Heart right ventricle (tissue), 16 donors: ENCODE measurements at places on chromosomes 1 and 21. TPM values are rescaled to one million over a fixed set of nuclear protein-coding genes. Genes with fewer than 3 reads are reported as not detected.

- DNase-seq, result no peak
- H3K4me1 ChIP-seq, result peaks cover 10% of the 10 kb centered on the region
- H3K4me3 ChIP-seq, result no peak overlapping the region
- H3K36me3 ChIP-seq, result no peaks in the 10 kb centered on the region
- no peaks in the 10 kb centered on the region for H3K27me3 ChIP-seq
Measured at GRCh38 chr1:227227761-227228160, 90.5 kb downstream of the CDC42BPA start.

DNA sequence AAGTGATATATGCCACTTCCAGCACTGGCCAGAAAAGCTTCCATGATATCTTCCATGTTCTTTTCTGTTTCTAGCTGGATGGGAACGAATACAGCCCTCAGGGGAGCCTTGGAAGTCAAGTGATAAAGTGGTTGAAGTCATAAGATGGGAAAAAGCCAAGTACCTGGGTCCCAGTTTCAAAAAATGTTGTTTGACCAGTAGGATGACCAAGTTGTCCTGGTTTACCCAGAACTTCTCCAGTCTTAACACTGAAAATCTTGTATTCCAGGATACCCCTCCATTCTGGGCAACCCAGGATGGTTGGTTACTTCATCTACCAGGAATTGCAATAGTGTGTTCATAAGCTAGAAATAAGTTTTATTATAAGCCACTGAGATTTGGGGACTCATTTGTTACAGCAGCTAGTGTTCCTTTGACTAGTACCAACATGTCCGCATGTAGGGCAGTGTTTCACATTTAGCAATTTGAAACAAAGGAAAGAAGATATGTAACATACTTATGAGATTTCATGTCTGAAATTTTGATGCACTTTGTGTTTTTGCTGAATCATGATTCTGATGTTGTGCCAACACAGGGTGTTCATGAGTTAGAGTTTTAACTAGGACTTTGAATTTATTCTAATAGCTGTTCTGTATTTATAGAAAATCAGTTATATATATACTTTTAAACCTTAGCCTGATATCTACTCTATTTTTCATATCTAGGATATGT, 139.9 kb downstream of the TPR start:
- no peak for DNase-seq
- H3K36me3 ChIP-seq, result no peaks in the 10 kb centered on the region
- no peak overlapping the region for H3K4me3 ChIP-seq
- no peaks in the 10 kb centered on the region for H3K4me1 ChIP-seq

DNA sequence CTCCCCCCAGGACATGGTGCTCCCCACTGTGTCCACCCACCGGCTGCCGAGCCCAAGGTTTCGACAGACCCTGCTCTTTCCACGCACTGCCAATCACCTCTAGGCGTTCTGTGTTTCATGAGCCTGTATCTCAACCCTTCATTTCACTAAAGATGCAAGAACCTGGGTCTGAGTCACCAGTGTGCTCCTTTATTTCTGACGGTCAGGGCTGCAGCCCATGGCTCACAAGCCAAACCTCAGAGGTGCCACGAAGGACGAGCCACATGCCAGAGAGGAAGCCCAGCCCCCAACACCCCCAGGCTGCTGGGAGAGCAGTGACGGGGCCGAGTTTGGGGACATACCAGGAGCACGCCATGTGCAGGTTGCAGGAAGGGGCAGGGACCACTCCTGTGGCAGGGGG, 79.2 kb upstream of the ARHGEF16 start:
- H3K4me3 ChIP-seq, result no peak overlapping the region
- H3K27ac ChIP-seq, result no peak overlapping the region
- H3K36me3 ChIP-seq, result no peaks in the 10 kb centered on the region
- peaks cover 12% of the 10 kb centered on the region for H3K4me1 ChIP-seq
- DNase-seq, result no peak

The GUCA2B gene
- total RNA-seq, result not detected

The LCE1E gene
- total RNA-seq, result not detected

GRCh38 chr1:54335011-54335754, 71.0 kb downstream of the SSBP3 start:
- no peak for DNase-seq
- peaks cover 79% of the 10 kb centered on the region for H3K4me1 ChIP-seq
- no peaks in the 10 kb centered on the region for H3K36me3 ChIP-seq
- peak overlapping the region; percentile 87 for H3K27ac ChIP-seq
- H3K4me3 ChIP-seq, result peak overlapping the region; percentile 36
- no peaks in the 10 kb centered on the region for H3K27me3 ChIP-seq

The CACNA1S gene
- total RNA-seq, result 0.09 TPM

GRCh38 chr1:152026895-152027294, 9.9 kb downstream of the S100A11 start:
- no peak for DNase-seq
- peaks cover 23% of the 10 kb centered on the region for H3K4me1 ChIP-seq
- H3K36me3 ChIP-seq, result no peaks in the 10 kb centered on the region

DNA sequence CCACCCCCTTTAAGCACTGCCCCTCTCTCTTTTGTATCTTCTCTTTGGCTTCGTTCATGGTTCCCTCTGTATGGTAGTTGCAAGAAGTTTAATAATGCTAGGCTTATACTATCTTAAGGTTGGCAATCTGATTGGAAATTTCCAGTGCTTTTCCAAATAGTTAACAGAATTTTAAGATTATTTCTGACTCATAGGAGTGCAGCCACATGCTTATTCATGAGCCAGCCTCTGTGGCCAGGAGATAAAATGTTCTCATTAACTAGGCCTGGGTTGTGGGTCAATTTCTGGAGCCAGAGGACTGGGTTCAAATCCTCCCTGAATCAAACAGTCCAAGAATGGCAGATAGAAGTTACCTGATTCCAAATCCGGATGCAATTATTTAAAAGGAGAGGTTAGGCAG, 103.1 kb downstream of the ATP6V1G3 start:
- no peaks in the 10 kb centered on the region for H3K36me3 ChIP-seq
- no peak overlapping the region for H3K4me3 ChIP-seq
- DNase-seq, result no peak
- no peaks in the 10 kb centered on the region for H3K4me1 ChIP-seq
- no peaks in the 10 kb centered on the region for H3K27me3 ChIP-seq
- no peak overlapping the region for H3K27ac ChIP-seq

The DMRTA2 gene
- total RNA-seq, result not detected

GRCh38 chr1:226095286-226095685, 32.8 kb downstream of the H3-3A start:
- no peaks in the 10 kb centered on the region for H3K36me3 ChIP-seq
- no peaks in the 10 kb centered on the region for H3K4me1 ChIP-seq
- no peak for DNase-seq
- H3K27me3 ChIP-seq, result no peaks in the 10 kb centered on the region
- no peak overlapping the region for H3K27ac ChIP-seq

The ELF3 gene
- 1.5 TPM for total RNA-seq

The C2CD4D gene
- not detected for total RNA-seq

The TAS1R3 gene
- total RNA-seq, result 0.34 TPM

The CYP4Z1 gene
- 0.26 TPM for total RNA-seq

DNA sequence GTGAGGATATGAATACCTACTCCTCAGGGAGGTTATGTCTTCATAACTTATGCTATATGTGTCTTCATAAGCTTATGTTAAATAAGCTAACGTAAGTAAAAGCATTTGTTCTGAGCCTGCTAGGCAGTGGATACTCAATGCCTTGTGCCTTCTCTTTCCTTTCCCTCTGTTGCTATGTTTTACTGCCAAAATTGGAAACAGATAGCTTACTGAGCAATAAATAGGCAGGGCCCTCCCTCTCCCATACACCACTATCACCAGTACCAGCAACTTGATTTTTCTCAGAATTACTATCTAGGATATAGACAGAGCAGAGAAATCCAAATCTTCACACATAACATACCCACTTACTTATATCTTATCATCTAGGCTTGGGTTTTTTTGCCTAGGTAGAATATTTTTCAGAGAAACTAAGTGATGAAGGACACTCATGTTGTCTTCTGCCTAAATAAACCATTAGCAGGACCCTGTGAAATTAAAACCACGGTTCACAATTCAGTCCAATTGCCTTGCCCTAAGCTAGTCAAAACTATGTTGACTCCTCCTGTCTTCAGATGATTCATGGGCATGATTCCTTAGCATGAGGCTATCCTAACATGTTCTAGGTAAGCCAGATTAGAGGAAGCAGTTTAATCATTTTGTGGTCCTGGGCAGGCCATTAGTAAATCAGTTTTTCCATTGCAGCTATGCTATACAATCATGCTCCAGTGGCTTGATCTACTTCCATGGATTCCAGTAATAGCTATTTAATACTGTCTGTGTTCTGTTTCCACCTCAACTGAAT, 15.9 kb upstream of the LRRC8C start:
- no peaks in the 10 kb centered on the region for H3K27me3 ChIP-seq
- H3K27ac ChIP-seq, result peak overlapping the region; percentile 82
- DNase-seq, result no peak

The ASCL5 gene
- not detected for total RNA-seq

GRCh38 chr1:3146458-3146857, 77.5 kb downstream of the PRDM16 start:
- H3K36me3 ChIP-seq, result no peaks in the 10 kb centered on the region
- H3K4me3 ChIP-seq, result no peak overlapping the region
- H3K4me1 ChIP-seq, result peaks cover 9% of the 10 kb centered on the region
- DNase-seq, result no peak

- no peak for DNase-seq
- H3K27ac ChIP-seq, result peak overlapping the region; percentile 98
- H3K4me3 ChIP-seq, result peak overlapping the region; percentile 86
- H3K4me1 ChIP-seq, result peaks cover 31% of the 10 kb centered on the region
- H3K36me3 ChIP-seq, result no peaks in the 10 kb centered on the region
Measured at GRCh38 chr1:156055281-156056048, 883 bp downstream of the LAMTOR2 start.

DNA sequence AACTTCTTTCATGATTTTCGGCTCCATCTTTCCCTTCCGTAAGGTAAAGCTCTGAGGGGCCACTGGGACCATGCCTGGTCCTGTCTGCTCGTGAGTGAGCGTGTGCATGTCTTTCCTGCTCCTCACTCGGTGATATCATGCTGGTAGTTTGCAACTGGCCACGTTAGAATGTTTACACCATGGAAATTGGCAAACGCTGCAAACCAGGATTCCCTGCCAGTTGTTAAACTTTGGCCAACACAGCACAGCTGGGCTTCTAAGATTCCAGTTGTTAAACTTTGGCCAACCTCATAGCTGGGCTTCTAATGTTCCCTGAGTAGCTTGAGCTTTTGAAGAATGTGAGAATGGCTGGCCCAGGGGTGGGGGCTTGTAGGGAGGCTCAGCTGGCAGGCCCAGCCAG, 68.0 kb upstream of the ACTL8 start:
- peaks cover 56% of the 10 kb centered on the region for H3K36me3 ChIP-seq
- DNase-seq, result no peak
- H3K27ac ChIP-seq, result no peak overlapping the region
- peaks cover 10% of the 10 kb centered on the region for H3K4me1 ChIP-seq
- H3K4me3 ChIP-seq, result no peak overlapping the region

DNA sequence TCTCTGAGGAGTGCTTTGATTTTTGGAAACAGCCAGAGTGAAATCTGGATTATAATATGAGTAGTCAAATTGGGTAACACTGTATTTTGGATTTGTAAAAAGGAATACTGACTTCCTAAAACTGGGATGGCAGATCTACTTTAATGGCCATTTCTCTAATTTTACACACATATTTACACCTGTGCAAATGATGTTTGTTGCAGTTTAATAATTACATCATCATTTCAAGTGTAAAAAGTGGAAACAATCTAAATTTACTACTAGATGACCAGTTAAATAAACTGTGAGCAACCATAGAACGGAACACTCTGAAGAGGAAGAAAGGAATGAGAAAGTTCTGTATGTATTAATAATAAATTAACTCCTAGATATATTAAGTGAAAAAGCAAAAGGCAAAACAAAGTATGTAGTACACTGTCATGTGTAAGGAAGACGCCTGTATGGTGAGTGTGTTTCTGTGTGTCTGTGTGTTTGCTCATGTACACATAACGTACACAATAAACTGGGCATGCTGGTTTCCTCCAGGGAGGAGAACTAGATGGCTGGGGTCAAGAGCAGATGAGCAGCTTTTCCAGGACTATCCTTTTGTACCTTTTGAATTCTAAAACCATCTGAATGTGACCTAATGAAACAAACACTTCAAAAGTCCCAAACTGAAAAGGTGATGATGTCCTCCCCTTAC, 2.9 kb upstream of the RHEX start:
- DNase-seq, result no peak
- no peaks in the 10 kb centered on the region for H3K36me3 ChIP-seq
- H3K4me1 ChIP-seq, result no peaks in the 10 kb centered on the region
- no peaks in the 10 kb centered on the region for H3K27me3 ChIP-seq
- H3K27ac ChIP-seq, result no peak overlapping the region
- H3K4me3 ChIP-seq, result no peak overlapping the region

- no peaks in the 10 kb centered on the region for H3K36me3 ChIP-seq
- no peak overlapping the region for H3K4me3 ChIP-seq
- DNase-seq, result no peak
- no peaks in the 10 kb centered on the region for H3K4me1 ChIP-seq
- H3K27ac ChIP-seq, result no peak overlapping the region
Measured at GRCh38 chr1:47812904-47813514, 184.2 kb downstream of the TRABD2B start.

The CAP1 gene
- total RNA-seq, result 55.5 TPM

DNA sequence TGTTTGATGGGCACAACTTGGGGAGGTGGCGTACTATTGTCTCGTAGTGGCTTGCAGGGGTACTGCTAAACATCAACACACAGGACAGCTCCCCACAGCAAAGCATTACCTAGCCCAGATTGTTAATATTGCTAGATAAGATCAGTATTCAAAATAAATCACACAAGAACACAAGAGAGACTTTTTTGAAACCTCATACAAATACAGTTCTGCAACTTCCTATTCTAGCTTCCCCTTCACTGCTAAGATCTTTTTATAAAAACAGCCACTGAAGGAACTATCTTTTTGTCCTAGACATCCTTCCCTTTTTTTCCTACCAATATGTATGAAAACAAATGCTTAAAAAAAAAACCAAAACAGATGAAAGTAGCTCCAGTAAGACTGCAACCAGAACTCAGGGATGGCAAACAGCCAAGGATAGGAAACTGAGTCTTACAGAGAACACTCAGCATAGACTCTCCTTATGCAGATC, 137.8 kb upstream of the KRTAP19-8 start:
- H3K4me1 ChIP-seq, result peaks cover 35% of the 10 kb centered on the region
- H3K27ac ChIP-seq, result no peak overlapping the region
- H3K36me3 ChIP-seq, result no peaks in the 10 kb centered on the region
- no peaks in the 10 kb centered on the region for H3K27me3 ChIP-seq
- DNase-seq, result no peak

DNA sequence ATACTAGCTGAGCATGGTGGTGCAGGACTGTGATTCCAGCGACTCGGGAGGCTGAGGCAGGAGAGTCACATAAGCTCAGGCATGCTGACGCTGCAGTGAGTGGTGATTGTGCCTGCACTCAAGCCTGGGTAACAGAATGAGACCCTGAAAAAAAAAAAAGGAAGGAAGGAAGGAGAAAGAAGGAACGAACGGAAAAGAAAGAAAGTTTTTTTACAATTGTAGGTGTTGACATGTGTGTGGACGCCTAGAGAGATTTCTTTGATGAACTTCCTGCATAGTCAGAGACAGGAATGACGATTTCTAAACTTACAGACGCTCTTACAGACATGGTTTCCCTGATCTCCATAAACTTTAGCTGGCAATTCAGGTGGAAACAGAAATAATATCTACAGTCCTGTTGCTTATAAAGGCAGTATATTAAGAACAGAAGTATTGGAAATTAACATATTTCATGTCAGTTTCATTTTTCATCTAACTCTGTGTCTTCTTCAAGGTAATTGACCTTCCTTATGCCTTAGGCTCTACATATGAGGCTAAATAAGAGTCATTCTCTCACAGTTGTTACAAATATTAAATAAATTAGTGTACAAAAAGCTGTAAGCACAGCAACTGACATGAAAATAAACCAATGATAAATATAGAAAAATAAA, 4.1 kb downstream of the SAMSN1 start:
- DNase-seq, result no peak
- no peak overlapping the region for H3K4me3 ChIP-seq
- H3K4me1 ChIP-seq, result no peaks in the 10 kb centered on the region
